ENCODE measurements at places on chromosomes 5 and 9.
A peak's percentile ranks its signal among the peaks of the same experiment; 100 is the strongest.

GRCh38 chr5:105849701-105850100 is 1821.0 kb downstream of the EFNA5 start:
- no peak for DNase-seq

GRCh38 chr5:51201024-51201423 is 182.2 kb upstream of the ISL1 start:
- DNase-seq: no peak

DNA sequence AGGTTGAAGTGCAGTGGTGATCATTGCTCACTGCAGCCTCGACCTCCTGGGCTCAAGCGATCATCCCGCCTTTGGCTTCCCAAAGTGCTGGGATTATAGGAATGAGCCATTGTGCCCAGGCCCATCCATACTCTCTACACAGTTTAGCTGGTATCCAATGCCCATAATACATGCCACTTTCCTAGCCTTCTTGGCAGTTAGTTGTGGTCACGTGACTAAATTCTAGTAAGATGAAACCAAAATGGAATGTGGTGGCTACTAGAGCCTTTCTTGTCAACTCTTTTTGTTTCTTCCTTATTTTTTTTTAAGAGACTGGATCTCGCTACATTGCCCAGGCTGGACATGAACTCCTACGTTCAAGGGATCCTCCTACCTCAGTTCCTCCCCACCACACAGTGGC is 15.3 kb upstream of the KIF27 start:
- no peak for DNase-seq

GRCh38 chr5:87048156-87048555 is 219.5 kb upstream of the RASA1 start:
- DNase-seq: no peak

- no peak for DNase-seq
Observed at GRCh38 chr9:8649160-8649559, 849.6 kb upstream of the DMAC1 start.

- DNase-seq: no peak
Observed at GRCh38 chr9:68672215-68672614, 32.8 kb upstream of the PIP5K1B start.

- DNase-seq: no peak
Observed at GRCh38 chr5:157976429-157976828, 117.5 kb upstream of the CLINT1 start.

- no peak for DNase-seq
Observed at GRCh38 chr9:120885958-120886357, 9.0 kb upstream of the PHF19 start.

GRCh38 chr5:173522518-173522917 is 93.9 kb downstream of the BOD1 start:
- no peak for DNase-seq

DNA sequence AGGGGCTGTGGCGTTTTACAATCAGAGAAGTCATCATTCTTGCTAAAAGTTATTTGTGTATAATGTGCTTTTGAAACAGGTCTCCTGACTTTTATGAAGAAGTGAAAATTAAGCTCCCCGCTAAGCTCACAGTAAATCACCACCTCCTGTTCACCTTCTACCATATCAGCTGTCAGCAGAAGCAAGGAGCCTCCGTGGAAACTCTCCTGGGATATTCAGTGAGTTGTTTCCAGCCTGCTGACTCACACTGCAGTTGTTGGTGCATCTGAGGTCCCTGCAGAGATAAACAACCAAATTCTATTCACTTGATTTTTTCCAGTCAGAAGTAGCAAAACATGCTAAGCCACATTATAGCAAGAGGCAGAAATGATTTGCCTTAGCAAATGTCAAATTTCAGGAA is 156.7 kb downstream of the DOCK8 start:
- no peak for DNase-seq

DNA sequence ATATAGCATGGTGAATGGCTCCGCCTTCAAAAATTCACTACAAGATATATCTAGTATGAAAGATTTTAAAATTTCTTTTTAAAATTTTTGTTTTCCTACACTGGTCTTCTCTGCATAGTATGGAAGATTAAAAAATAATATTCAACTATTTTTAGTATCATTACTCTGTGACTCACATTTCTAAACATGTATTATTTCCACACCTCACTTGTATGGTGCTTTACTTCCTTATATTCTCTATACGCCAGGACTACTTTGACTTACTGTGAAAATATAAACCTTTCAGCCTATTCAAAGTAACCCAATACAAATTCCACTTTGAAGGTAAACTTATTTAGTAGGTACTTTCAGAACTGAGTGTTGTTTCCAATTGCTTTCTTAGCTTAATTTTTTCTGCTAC is 26.8 kb upstream of the TXNDC8 start:
- no peak for DNase-seq

- DNase-seq: peak; percentile 70
Observed at GRCh38 chr9:20043035-20043434, 254.2 kb upstream of the SLC24A2 start.

DNA sequence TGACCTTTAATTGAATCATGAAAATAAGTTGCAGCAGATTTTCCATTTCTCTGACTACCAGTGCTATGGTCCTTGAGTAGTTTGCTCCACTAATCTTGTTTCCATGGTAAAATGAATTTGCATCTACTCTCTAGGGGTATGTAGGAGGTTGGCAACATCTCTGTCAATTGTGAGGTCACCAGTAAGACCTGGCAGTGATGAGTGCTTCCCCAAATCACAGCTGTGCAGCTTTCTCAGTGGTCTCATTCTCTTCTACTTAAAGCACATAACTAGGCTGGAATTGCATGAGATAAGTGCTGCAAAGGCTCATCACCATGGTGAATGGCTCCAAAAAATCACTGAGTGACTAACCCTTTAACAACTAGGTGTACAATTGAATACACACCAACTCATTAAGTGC is 36.3 kb downstream of the ADAMTS19 start:
- DNase-seq: no peak

- no peak for DNase-seq
Observed at GRCh38 chr5:135713161-135713915, 121.1 kb upstream of the SLC25A48 start.

GRCh38 chr9:127308652-127309434 is 44.3 kb downstream of the GARNL3 start:
- DNase-seq: no peak

DNA sequence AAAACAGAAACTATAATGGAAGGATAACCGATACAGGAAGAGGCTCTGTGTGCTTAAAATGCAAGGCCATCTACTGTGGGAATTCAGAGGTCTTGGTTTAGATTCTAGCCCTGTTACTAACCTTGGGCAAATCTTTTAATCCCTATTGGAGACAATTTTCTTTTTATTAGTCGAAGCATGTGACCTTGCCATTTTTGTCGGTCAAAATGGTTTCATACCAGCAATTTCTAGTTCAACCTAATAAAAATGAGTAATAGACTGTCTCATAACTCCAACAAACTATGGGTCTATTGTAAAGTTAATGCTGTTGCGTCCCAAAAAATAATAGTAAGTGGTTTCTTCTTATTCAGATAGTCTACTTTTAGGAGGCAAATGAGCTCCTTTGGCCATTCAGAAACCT is 38.4 kb downstream of the PRR16 start:
- no peak for DNase-seq

DNA sequence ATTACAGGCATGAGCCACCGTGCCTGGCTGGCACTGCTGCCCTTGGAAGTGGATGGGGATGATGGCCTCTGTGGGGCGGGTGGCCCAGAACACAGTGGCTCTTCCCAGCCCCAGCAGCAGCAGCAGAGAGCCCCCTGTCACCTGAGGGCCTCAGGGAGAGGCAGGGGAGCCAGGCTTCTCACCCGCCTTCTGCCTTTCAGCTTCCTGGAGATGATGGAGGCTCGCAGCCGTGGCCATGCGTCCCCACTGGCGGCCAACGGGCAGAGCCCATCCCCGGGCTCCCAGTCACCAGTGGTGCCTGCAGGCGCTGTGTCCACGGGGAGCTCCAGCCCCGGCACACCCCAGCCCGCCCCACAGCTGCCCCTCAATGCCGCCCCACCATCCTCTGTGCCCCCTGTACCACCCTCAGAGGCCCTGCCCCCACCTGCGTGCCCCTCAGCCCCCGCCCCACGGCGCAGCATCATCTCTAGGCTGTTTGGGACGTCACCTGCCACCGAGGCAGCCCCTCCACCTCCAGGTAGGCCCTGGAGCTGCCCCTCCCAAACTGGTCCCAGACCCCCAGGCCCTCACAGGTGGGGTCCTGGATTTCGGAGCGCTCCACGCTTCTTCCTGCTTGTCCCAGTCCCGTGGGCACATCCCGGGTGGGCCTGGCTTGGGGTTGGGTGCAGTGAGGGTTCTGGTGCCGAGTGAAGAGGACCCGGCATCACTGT is 5.0 kb upstream of the AJM1 start:
- DNase-seq: no peak

GRCh38 chr9:34989946-34990635 is 546 bp downstream of the DNAJB5 start:
- DNase-seq: peak; percentile 30

GRCh38 chr5:77847129-77847460 is 71.0 kb upstream of the TBCA start:
- DNase-seq: no peak

GRCh38 chr5:107618242-107618641 is 52.5 kb downstream of the EFNA5 start:
- no peak for DNase-seq

GRCh38 chr9:34983209-34983608 is 6.3 kb upstream of the DNAJB5 start:
- peak; percentile 25 for DNase-seq

DNA sequence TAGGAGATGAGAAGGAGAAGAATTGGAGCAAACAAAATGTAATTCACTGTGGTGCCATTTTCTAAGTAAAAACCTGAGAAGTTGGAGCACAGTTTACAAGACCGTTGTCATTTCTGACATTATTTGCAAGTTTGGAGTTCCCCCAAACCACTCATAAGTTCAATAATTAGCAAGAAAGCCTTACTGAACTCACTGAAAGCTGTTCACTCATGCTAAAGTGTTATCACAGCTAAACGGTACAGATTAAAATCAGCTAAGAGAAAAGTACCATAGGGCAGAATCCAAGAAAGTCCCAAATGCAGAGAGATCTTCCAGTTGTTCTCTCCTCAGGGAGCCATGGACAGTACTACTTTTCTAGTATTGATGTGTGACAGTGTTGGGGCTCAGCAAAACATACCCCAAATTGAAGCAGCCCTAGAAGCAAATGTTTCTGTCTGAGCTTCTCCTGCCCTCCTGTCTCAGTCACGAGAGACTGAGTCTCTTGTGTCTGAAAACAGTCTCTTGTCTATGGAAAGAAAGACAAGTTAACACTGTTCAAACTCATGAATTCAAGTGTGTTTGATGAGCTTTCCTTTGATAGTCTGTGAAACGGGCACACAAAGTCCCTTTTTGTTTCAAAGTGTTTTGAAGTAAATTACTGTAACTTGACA is 221.2 kb downstream of the GABRG2 start:
- DNase-seq: no peak

DNA sequence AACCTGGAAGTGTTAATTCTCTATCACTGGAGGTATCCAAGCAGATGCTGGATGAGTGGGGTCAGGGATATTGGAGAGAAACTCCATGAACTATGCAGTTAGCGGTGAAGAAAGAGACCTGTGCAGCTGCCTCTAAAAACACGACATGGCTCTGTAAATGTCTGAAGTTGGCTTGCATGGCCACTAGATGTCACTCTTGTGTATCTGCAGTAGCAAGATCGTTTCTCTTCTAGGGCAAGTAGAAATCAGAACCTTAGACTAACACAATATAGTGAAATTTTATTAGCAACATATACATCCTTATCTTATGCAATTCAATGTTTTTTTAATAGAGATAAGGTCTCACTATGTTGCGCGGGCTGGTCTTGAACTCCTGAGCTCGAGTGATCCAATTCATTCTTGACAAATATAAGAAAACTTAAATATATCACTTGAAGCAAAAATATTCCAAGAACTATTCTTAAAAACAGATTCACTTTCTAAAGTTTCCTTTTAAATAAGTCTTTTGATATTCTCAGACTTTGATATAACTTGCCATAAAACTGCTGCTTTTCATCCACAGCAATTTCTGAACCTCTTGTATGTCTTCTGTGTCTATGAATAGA is 2.9 kb downstream of the OR2S2 start:
- peak; percentile 45 for DNase-seq

GRCh38 chr9:35414889-35415288 is 75.0 kb upstream of the RUSC2 start:
- no peak for DNase-seq

DNA sequence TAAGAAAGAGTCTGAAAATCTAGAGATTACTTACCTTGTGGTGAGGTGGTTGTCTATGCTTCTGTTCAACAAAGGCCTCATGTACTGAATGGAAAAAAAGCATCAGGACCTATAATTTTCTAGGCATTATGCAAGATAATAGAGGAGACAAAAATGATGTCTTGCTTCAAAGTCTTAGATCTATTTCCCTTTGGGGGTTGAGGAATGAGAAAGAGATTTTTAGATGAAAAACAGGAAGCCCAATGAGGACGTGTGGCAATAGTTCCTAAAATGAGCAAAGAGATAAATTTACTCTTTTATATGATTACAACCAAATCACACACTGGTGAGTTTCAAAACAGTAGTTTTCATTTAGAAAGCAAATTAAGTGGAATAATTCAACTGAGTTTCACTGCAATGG is 99.5 kb downstream of the GHR start:
- no peak for DNase-seq

DNA sequence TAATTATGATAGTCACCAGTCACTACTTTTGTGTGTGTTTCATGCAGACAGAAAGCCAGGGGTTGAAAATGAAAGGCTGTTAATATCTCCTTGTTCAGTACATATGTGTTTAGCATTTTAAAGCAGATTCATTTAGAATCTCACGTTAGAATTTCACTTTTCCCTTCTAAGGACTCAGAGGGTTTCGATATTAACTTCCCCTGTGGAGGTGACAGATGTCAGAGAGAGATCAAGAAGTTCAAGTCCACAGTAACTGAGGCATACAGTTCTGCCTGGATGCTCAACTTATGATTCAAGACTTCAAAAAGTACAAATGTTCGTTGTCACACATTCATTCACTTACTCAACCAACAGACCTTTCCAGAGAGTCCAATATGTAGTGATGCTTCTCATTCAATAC is 251.1 kb downstream of the EBF1 start:
- no peak for DNase-seq

DNA sequence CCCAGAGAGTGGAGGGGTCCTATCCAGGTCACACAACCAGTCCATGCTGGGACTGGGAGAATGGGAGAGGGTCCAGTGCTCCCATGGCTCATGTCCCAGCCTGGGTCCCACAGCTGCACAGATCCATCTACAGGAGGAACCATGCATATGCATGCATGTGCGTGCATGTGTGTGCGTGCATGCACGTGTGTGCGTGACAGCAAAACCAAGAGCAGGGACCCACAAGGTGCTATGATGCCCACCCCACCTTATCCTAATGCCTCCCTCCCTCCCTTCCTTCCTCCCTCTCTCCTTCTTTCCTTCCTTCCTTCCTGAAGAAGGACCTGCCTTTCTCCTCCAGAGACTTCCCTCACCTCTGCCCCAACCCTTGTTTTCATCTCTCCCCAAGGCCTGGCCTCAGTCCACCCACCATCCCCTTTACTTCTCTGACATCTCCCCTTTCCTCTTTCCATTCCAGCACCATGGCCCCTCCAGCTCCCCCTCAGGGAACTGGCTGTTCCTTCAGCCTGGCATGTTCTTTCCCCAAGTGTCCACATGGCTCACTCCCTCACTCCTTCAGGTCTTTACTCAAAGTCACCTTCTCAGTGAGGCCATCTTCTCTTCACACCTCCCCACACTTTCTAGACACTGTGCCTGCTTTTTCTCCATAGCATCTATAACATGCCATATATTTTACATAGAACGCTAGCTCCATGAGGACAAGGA is 21.8 kb downstream of the AQP7 start:
- DNase-seq: no peak

All from T-helper 1 cell (primary cell).